ENCODE measurements at places on chromosomes 4 and X.
A peak's percentile ranks its signal among the peaks of the same experiment; 100 is the strongest.

DNA sequence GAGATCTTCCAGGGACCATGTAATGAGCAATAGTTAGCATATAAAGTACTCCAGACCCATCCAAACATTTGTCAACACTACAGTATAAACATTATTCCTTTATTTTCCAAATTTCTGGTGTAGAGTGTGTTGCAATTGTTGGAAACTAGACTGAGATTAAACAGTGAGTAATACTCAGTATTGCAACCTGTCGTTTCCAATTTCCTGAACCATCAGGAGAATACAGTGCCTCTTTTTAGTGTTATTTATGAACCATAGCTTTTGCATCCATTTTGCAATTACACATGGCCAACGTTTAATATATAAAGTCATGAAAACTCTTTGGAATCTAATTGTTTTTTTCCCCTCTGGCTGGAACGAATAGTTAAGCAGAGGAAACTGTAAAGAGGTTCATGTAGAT lies 58.3 kb upstream of the DHRSX start:
- no peak for DNase-seq

- no peak for DNase-seq
Measured at GRCh38 chrX:20515841-20516461, 249.2 kb upstream of the RPS6KA3 start.

- DNase-seq = no peak
Measured at GRCh38 chrX:13164611-13165010, 120.2 kb upstream of the FAM9C start.

GRCh38 chr4:134028421-134028820 lies 173.2 kb downstream of the PABPC4L start:
- DNase-seq = no peak

DNA sequence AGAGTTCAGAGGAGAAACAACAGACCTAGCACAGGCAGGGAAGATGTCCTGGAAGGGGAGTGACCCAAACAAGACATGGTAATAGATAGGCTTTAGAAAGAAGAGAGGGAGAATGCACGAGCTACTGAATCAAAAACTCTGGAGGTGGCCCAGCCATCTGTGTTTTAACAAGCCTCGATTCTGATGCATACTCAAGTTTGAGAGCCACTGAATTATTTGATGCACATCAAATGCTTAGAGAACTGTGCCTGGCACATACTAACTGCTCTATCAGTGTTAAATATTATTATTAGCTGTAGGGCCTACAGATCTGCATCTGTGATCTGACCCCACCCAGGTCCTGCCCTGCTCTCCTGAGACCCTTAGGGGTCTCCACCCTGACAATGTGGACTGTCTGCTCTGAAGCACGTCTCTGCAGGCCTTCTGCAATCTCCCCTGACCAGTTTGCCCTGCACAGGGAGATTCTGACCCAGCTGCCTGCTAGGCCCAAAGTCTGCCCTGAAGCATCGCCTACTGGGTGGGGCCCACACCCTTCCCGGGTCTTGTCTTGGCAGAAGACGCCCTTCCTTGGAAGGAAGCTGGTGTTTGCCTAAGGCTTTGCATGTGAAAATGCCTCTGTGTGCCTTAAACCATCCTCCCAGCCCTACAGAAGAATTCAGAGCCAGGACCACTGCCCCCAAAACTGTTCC lies 201.5 kb upstream of the KLF3 start:
- DNase-seq = no peak

GRCh38 chr4:3231471-3231870 lies 17.5 kb upstream of the MSANTD1 start:
- no peak for DNase-seq

- DNase-seq = no peak
Measured at GRCh38 chrX:41556958-41557357, 109.8 kb downstream of the NYX start.

GRCh38 chr4:118742050-118742449 lies 56.9 kb downstream of the METTL14 start:
- DNase-seq = no peak

GRCh38 chr4:73859614-73860088 lies 6.6 kb downstream of the PF4V1 start:
- no peak for DNase-seq

DNA sequence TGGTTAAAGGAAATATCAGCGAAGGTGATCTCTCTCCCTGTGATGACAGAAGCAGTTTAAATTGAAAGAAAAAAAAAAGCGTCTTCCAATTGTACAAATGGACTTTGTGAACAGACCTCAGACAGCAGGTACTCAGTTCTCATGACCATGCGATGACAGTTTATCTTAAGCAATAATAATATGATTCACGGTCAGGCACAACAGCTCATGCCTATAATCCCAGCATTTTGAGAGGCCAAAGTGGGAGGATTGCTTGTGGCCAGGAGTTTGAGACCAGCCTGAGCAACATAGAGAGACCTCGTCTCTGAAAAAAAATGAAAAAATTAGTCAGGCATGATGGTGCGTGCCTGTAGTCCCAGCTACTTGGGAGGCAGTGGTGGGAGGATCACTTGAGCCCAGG lies 51.0 kb downstream of the RELL1 start:
- DNase-seq = no peak

GRCh38 chrX:37825215-37825842 lies 22.0 kb downstream of the DYNLT3 start:
- DNase-seq = peak; percentile 12

DNA sequence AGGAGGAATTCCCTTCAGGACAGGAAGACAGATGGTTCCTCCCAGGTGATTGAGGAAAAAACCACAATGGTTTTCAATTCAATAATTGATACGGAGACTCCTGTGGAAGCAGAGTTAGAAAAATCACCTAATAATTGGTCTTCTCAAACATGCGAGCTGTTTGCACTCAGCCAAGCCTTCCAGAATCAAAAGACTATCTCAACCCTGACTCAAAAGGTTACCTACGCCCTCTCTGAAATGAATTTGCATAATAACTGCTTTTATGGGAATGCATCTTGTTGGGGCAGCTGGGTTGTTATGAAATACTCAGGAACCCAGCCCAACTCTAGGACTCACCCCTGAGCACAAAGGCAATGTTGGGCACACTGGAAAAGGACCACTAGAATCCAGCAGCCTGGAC lies 66.9 kb upstream of the ARSJ start:
- no peak for DNase-seq

- no peak for DNase-seq
Measured at GRCh38 chrX:50081282-50081889, 119.4 kb downstream of the AKAP4 start.

- no peak for DNase-seq
Measured at GRCh38 chr4:67122029-67122428, 423.3 kb downstream of the CENPC start.

GRCh38 chr4:40833212-40833611 lies 83.5 kb downstream of the NSUN7 start:
- no peak for DNase-seq

GRCh38 chrX:67544281-67545035 lies 637 bp downstream of the AR start:
- no peak for DNase-seq

GRCh38 chr4:8600686-8601085 lies 8.1 kb downstream of the CPZ start:
- no peak for DNase-seq
